Activated CD4-positive, alpha-beta T cell treated with anti-CD3 and anti-CD28 coated beads for 24 hours (primary cell): ENCODE measurements at places on chromosomes 12 and 14.

DNA sequence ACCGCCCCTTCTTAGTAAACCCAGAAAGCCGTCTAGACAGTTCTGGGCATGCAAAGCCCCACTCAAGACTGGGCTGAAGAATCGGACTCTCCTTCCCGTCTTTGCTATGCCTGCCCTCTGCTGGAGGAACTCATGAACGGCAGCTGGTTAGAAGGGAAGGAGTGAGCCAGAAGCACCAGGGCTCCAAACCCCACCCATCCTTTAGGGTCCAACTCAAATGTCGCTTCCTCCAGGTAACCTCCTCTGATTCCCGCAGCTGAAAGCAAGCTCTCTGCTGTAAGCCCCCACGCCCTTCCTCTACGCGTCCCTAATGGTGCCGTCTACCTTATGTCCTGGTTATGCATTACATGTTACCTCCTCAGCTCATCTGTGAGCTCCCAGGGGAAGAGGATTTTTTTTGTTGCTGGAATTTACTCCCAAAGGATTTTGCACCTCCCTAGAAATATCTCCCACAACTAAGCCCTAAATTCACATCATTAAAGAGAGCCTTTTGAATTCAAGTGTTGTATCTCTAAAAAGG is 59.0 kb upstream of the SCN8A start:
- peak; percentile 68 for DNase-seq

- no peak for DNase-seq
Measured at GRCh38 chr14:80930836-80931389, 10.6 kb downstream of the CEP128 start.

DNA sequence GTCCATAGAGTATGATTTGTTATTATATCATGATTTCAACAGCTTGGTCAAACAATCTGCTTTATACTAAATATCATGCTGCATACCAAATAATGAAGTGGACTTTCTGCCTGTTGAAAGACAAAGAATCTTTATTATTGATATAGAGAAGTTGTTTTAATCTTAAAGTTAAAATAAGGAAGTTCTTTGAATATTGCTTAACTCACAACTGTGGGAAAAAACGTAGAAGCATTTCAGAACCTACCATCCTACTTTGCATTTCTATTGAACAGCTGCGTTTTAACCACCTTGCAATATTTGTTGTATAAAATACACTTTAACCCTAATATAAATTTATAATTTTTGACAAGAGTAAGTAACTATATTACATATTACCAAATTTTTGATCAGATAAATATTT is 22.9 kb upstream of the ARL1 start:
- no peak for DNase-seq

GRCh38 chr14:67928375-67928774 is 108.8 kb downstream of the RAD51B start:
- no peak for DNase-seq

- DNase-seq, result peak; percentile 48
Measured at GRCh38 chr14:106564058-106564643, 1037.8 kb downstream of the TMEM121 start.

DNA sequence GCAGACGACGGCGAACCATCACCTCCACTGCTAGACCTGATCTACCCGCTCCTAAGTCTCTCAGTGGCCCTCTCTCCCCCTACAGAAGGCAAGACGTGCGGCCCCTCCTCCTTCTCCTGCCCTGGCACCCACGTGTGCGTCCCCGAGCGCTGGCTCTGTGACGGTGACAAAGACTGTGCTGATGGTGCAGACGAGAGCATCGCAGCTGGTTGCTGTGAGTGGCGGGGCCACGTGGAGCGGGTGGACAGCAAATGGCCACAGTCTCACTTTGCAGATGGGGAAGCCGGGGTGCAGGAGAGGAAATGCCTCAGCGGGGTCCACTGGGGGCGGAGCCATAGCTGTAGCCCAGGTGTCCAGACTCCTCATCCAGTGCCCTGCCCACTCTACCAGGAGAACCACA is 21.4 kb upstream of the NXPH4 start:
- DNase-seq, result no peak

- DNase-seq, result no peak
Measured at GRCh38 chr12:68189821-68190242, 30.3 kb upstream of the IFNG start.

DNA sequence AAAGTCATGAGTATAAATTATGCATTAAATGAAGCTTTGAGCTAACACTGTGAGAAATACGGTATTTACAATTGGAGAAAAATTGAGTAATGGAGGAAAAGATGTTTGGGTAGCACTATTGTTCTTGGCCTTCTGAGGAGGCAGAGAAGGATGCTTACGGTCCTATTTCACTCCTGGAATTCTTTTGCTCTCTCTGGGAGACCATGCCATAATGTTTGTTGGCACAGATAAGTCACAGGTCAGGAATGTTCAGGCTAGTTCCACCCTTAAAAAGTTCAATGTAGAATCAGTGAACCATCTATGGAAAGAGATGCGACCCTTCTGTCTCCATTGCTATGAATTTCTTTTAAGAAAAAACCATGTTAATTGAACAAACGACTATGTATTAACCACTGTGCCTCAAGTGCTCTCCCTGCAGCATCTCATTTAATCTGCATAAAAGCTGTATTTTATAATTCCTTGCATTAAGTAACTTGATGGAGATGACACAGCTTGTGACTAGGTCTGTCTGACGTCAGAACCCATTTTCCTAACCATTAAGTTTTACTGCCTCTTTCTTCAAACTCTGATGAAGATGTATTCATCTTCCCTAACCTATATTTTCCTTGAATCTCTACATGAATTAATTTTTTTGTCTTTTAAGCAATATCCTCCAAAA is 9.5 kb downstream of the BATF start:
- DNase-seq, result no peak

DNA sequence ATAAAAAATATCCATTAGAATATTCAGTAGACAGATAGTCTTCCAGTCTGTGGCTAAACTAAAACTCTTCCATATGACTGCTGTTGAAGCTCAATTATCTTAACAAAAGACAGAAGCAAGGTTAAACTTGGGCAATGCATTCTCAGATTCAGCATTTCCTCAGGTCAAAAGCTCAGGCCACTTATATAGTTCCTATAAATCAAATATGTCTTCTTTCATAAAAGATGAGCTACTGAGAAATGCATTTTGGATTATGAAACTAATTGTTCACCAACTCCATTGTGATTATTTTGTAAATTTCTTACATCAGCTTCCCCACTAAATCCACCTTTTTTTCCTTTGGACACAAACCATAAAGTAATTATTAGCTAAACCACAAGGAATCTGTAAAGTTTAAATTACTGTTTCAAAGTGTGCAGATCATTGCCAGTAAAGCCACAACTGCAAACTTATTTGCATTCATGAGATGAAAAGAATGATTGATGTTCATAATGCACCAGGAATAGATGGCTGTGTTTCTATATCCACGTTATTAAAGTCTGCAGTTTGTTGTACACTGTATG is 224.4 kb downstream of the FBXL14 start:
- DNase-seq, result no peak

DNA sequence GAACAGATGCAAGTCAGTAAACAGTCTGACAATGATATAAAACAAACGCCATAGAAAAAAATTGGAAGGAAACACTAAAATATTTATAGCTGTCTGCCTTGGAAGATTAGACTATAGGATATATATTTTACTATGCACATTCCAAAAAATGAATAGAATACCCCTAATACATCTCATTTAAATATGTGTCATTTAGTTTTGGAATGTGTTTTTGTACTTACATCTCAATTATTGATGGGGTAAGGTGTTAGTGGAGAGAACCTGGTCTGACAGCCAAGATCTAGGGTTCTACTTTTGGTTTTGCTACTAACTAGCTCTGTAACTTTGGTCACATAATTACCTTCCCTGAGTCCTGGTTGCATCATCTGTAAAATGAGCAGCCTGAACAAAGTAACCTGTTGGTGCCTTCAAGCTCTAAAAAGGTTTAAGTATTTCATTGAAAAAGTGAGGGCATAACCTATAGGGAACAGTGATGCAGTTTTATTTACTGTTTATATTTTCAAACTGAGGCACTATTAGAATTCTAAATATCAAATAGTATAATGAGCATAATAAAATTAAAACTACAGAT is 28.6 kb upstream of the SLC6A13 start:
- DNase-seq, result no peak

- no peak for DNase-seq
Measured at GRCh38 chr12:40672741-40673271, 19.4 kb upstream of the CNTN1 start.

DNA sequence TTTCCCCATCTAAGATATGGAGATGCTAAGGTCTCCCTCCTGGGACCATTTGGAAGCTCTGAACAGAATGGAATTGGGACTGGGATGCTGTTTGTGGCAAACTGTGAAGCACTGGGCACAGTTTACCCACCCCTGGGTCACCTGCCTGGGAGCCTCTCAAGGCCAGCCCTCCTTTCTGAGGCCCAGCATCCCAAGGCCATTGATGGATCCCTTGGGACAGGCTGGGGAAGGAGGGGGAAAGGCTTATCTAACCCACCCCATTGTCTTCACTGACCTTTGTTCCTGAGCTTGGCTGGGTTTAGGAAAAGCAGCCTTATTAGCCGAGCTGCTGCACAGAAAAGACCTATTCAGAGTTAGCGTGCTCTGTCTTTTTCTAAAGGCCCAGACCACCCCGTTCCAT is 5.2 kb downstream of the CCDC85C start:
- no peak for DNase-seq

DNA sequence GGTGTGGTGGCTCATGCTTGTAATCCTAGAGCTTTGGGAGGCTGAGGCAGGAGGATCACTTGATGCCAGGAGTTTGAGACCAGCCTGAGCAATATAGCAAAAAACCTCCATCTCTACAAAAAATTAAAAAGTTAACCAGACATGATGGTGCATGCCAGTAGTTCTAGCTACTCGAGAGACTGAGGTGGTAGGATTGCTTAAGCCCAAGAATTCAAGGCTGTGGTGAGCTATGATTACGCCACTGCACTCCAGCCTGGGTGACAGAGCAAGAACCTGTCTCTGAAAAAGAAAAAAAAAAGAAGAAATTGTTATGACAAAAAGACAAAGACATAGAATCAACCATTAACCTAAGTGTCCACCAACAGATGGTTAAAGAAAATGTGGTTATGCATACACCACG is 2.1 kb upstream of the ATP23 start:
- no peak for DNase-seq

DNA sequence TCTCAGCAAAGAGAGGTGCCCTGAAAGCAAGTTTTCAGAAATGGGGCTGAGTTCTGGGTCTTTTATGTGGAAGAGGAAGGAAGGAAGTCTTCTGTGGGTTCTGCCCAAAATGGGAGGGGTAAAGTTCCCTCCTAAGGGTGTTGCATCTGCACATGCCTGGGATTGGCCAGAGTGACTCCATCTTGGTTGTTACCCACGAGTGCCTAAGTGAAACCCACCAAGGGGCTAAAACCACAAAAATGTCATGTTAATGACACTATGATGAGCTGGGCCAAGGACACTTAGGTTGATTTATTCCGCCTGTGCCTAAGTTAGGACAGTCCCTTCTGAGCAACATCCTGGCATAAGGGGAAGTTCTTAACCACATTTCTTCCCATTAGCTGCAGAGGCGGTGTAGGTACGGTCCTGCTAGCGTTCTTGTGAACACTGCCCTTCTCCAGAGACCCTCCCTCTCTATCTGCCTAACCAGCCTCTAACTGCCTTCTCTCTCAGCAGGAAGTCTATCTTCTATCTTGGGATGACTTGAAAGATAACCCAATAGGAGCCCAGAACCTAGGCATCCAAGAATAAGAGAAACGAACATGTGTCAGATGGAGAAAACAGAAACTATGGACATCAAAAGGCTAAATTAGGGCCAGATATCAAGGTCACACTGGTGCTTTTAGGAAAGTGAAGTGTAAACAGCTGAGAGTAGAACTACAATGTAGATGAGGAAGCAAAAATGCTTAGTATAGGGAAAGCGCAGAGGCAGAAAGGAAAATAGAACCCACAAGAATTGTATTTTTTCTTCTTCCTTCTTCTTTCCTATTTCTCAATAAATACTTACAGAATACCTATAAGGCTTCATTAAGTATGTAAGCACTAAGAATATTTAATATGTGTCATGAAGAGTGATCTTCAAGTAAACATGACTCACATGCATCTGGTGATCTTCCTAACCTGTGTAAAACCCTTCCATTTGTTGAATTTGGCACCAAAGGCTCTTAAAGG is 104.2 kb upstream of the AMN1 start:
- peak; percentile 5 for DNase-seq

DNA sequence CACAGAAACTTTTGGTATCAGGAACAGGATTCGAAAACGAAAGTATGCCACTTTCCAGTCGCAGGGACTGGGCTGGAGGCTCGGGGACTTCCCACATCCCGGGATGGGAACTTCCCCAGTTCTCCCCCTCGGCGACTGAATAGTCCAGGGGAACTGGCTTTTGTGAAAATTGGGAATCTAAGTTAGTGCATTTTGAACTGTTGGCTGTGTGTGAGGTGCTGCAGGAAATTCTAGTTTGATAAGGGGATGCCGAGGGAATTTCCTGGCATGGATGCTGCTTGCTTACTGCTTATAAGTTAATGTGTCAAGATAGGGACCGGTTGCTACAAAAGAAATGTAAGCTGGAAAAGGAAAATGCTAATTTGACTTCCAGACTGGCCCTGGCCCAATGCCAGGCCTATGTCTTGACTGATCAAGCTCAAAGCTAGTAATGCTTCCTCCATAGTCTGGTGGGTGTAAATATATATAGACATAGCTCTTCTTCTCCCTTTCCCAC is 73.4 kb upstream of the EIF5 start:
- DNase-seq, result no peak

DNA sequence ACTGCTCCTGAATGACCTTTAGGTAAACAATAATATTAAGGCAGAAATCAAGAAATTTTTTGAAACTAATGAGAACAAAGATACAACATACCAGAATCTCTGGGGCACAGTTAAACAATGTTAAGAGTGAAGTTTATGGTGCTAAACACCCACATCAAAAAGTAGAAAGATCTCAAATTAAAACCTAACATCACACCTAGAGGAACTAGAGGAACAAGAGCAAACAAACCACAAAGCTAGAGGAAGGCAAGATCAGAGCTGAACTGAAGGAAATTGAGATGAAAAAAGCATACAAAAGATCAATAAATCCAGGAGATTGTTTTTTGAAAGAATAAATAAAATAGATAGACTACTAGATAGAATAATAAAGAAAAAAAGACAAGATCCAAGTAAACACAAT is 7.2 kb downstream of the OR8S1 start:
- no peak for DNase-seq

DNA sequence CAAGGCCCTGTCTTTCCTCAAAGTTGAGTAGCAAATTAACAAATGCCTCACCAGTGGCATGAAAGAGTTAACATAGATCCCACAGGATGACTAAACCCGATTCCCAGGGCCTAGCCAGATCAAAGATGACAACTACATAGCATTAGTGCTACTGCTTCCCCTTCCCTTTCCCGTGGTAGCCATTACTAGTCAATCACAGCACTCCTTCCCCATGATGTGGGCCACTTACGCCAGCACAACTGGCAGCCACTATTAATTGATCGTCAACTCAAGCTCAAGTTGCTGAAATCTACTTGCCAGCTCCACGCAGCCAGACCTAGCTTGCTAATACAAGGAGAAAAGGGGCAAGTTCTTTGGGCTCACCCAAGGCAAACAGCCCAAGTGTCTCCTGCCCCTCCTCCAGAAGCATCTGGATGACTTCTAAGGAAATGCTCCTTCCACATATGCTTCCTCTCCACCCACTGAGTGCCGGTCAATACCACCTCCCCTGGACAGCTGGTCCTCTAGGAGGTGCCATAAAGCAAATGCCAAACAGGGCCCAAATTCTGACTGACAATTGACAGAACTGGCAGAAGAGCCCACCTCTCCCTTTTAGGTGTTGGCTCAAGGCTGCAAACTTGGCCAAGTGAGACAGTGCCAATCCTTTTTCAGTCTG is 72.6 kb downstream of the NUAK1 start:
- no peak for DNase-seq
